Stimulated activated CD4-positive, alpha-beta T cell treated with anti-CD3 and anti-CD28 coated beads, Interleukin-2, amount 100 ng/mL, for 48 hours (primary cell): ENCODE measurements at places on chromosomes 6 and 20.

DNA sequence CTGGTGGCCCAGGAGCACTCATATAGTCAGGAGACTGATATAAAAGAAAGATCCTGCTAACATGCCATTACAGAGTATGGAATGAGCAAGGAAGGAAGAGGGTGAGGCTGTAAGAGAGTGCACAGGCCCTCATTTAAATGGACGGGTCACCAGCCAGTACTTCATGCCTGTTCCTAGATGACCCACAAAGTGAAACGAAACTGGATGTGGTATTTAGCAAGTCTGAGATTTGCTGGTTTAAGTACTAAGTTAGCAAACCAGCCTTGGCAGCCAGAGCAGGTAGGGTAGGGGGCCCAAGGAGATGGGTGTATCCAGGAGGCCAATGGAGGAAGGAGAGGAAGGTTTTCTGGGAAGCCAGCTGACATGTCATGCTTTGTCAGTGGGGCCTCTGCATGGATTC, 15.9 kb downstream of the NT5E start:
- DNase-seq: no peak

DNA sequence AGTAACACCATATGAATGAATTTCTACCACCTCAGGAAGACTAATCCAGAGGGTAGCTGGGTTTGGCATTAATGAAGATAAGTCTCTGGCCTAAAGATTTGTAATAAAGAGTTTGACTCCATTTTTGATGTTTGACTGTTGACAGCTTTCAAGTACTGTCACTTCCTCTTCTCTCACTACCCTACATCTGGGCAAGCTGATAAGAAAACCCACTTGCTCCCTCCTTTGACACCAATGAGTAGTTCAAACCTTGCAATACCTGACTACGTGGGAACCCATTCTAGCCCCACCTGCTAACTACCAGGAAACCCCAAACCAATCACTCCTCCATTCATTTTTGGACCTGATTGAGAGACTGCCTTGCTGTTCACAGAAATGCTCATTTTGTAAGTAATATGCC, 621.5 kb downstream of the TENT5A start:
- DNase-seq: no peak

DNA sequence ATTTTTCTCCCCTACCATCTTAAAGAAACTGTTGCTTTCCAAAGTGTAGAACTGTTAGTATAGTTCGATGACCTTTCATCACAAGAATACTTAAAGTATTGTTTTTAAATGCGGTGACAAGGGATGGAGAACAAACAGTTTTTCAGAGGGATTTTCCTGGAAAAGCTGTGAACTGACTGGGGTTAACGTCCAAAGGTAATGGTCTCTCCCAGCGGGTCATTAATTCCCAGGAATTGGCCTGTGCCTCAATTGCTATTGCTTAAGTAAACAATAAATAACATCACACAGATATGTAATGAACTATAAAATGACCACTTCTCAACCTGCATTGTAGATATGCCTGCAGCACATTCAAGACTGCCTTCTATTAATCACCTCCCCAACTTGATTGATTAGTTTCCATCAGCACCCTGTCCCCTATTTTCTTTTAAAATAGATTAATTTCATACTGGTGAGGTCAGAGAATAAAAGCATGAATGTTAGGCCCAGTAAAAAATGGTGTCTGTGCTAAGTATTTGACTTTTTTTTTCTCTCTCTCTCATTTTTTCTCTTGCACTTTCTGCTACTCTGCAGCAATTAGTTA, 268.2 kb downstream of the SAMD5 start:
- no peak for DNase-seq

DNA sequence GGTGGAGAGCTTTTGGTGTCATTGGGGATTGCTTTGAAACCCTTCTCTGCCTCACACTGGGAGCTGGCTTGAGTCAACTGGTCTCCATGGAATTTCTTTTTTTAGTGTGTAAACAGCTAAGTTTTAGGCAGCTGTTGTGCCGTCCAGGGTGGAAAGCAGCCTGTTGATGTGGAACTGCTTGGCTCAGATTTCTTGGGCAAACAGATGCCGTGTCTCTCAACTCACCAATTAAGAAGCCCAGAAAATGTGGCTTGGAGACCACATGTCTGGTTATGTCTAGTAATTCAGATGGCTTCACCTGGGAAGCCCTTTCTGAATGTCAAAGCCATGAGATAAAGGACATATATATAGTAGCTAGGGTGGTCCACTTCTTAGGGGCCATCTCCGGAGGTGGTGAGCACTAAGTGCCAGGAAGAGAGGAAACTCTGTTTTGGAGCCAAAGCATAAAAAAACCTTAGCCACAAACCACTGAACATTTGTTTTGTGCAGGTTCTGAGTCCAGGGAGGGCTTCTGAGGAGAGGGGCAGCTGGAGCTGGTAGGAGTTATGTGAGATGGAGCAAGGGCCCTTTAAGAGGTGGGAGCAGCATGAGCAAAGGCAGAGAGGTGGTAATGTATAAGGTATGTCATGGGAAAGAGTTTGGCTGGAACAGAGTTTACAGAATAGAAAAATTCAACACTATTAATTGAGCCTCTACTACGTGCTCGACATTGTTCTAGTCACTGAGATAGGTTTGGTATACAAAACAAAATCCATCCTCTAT, 31.2 kb downstream of the SRSF3 start:
- DNase-seq: no peak

DNA sequence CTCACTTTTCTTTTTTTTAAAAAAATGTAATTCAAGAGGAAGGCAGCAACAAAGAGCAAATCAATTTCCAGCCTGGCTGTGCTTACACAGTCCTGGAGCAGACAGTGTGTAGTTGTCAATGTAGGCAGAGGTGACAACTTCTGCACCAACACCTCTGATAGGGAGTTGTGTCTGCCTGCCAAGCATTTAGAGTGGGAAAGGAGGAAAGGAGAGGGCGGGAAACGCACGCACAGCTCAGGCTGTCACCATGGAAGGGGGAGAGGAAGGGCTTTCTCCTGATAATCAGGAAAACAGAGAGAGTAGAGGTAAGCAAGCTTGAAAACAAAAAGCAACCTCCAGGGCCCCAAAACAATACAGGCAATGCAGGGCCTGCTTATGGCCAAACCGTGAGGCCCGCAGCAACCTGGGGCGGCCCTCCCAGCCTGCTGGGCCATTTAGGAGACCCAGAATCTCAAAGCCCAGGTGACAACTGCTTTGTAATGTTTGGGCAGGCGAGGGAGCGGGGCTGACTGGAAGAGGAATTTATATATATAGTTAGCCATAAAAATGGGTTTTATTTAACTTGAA, 41.5 kb upstream of the GFOD1 start:
- no peak for DNase-seq

DNA sequence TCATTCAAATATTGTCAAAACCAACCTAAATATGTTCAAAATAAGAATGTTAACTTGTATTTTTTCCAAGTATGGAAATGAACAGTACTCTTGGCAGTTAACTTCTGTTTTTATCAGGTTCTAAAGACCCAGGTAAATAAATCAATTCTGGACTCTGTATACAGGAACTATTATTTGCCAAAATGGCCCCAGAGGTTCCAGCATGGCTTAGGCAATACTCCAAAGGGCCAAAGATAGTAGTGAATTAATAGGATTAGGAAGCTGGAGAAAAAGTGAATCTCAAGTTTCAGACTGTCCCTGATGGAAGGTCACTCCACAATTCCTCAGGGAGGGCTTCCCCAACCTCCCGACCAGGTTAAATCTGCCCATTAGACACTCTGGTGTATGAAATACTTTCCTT, 6.7 kb downstream of the BACH2 start:
- DNase-seq: no peak

DNA sequence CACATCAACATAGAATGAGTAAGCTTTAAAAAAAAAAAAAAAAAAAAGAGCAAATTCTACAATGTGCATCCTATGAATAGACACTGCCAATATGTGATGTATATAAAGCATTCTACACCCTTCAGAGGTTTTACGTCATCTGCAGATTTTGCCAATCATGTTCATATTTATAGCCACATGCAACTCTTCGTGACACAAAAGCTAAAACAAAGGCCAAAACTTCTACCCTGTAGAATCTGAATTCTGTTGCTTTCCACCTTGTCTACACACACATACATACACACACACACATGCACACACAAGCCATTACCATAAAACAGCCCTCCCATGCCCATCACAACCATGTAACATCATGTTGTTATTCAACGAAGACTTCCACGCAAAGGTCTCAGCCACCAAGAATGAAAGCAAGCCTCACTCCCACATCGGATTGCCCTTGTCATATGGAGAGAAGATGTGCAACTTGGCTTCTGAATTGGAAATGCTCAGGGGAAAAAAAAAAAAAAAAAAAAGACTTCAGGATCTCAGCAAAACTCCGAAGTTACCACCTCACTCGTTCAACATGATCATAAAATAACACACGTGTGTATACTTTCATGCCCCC, 479.4 kb upstream of the JARID2 start:
- DNase-seq: no peak

DNA sequence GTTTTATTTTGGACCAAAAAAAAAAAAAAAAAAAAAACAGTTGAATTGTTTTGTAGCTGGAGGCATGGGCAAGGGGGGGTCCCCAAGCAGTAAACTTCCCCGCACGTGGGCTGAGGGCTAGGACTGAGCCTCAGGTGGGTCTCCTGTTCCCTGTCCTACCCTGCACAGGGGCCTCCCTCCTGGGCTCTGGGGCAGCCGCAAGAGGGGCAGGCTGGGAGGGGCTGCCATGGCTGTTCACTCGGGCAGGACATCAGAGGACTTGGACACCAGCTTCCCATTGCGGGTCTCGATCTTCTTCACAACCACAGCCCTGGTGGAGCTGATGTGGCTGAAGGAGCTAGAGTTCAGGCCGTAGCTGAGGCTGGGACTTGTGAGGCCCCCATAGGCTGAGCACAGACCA, 21.1 kb downstream of the SGK1 start:
- no peak for DNase-seq

DNA sequence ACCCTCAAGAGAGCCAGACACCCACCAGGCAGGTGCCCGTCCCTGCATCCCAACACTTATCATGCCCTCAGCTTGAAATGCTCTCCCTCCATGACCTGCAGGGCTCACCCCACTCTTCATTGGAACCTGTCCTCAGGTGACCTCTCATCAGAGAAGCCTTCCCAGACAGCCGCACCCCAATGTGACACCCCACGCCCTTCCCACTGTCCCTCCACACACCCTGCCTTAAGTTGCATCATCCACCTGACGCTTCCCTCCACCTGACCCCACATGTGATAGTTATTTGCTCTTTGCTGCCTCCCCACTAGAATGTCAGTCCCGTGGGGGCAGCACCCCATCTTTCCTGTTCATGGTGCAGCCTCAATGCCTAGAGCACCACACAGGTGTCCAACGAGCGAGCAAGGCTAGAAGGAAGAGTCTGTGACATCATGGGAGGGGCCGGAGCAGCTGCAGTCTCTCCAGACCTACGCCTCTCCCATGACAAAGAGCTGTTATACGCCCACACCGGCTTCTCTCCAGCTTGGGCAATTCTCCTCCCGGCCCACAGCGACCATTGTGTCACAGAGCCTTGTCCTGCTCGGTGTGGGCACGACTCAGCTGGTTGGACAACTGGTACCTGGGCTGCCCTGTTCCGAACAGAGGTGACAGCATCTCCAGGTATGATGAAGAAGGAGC, 58.2 kb downstream of the NFATC2 start:
- DNase-seq: no peak

GRCh38 chr6:155103816-155104366, 108.8 kb downstream of the TIAM2 start:
- no peak for DNase-seq

DNA sequence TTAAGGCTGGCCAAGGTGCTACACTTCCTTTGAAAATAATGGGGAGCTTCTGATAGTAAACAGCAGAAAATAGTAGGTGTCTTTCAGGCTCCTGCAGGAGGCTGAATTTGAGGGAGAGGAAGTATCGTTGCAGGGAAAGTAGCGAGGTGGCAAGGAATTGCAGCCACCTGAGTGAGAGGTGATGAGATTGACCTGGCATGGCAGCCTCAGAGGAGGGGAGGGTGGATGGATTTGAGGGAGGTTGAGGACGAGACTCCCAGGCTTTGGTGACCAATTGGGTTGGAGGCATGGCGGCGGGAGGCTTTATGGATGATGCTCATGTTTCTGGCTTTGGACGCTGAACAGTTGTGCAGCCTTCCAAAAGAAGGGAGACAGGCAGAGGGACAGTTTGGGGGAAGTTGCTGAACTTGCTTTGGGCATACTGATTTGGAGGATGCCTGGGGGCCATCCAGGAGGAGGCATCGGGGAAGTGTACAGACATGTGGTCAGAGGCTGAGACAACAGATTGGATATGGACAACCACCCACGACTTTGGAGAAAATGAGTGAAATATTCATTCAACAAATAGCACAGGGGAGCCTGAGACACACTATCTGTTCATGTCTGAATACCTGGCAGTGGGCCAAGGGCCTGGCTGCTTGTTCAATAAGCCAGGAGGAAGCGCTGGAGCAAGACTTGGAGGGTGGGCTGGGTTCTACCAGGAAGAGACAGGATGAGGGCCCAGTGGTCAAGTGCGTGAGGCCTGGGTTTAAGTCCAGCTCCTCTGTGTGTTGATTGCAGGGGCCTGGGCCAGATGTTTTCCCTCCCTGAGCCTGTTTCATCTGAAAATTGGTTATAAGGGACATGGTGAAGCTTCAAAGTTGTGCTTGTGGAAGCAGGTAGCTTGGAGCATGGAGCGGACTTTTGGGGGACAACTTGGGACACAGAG, 113.2 kb downstream of the CEBPB start:
- DNase-seq: no peak

DNA sequence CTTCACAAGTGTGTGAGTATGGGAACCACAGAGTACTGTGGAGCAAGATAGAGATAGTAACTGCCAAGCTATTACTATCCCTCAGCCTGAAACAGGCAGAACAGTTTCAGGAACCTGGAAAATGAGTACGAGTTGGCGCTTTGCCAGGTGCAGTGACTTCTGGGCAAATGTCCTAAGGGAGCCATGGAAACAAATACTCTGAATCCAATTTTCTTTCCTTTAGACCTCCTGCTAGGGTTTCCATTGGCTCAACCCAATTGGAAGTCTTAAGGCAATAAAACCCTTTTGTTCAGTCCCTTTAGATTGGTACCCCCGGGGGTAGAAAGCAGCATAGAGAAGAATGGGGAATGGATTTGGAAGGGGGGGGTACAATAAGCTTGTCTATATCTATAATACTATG, 205.0 kb upstream of the EPHA7 start:
- no peak for DNase-seq

- no peak for DNase-seq
These were observed 8.4 kb upstream of the SLC2A10 start for GRCh38 chr20:46701057-46701456.

DNA sequence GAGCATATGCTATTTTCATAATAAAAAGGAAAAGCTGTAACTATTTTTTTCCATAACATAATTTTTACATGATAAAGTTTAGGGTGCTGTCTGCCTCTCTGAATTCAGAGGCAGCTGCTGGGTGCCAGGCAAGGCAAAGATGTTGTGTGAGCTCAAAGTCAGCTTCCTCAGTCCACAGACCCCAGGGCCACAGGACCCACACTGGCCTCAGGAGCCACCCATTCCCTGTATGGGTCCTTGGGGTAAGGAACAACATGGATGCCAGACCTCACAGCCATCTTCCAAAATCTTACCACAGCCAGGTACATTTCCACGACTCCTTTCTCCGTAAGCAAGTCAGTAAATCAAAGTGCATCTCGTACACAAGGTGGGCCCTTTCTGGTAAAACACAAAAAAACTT, 16.4 kb upstream of the MAFB start:
- no peak for DNase-seq
